Right hindlimb (tissue), 1 donor: ENCODE measurements at places on chromosomes 7 and 10.

DNA sequence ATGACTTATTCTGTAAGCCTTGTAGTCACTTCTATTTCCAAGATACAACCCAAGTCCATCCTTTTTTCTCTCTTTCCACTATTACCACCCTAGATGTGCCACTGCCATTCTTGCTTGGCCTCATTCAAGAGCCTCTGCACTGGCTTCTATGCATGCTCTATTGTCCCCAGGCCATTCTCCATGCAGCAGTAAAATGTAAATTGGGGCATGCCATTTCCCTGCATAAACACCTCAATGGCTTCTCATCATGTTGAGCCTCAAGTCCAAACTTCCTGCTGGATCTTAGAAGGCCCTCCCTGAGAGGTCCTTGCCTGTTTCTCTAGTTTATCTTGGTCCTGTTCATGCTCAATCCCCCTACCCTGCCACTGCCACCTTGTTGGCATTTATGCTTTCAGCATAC lies 23.2 kb upstream of the WDFY4 start:
- DNase-seq, result no peak

DNA sequence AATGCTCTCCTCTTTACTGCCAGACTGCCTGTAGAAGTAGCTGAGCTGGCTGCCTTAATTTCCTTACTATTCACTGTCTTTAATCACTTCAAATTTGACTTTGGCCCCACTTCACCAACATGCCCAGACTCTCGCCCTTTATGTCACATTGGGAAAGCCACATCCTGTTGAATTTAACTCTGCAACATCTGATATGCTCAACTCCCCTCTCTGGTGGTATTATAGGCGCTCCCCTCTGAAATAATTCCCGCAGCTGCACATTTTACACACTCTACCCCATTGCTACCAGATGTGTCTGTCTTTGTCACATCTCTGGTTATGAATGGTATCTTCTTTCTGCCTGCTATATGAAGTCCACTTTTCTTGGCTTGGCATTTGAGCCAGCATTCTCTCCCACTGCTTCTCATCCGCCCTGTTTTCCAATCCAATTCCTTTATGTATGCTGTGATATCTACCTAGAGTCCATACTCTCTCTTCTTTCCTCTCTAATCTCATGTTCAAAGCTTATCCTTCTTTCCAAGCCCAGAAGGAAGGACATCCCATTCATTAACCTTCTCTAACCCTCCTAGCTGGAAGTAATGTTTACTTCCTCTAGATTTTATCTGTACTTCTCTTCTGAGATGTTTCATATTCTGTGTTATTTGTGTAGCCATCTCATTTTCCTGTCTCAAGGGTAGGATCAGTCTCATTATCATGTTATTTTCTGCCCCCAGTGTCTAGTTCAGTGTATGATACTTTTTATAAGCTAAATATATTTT lies 134.5 kb downstream of the ST7 start:
- DNase-seq, result no peak

- DNase-seq, result no peak
These were observed 277.6 kb downstream of the SFMBT2 start for GRCh38 chr10:7133278-7133677.

DNA sequence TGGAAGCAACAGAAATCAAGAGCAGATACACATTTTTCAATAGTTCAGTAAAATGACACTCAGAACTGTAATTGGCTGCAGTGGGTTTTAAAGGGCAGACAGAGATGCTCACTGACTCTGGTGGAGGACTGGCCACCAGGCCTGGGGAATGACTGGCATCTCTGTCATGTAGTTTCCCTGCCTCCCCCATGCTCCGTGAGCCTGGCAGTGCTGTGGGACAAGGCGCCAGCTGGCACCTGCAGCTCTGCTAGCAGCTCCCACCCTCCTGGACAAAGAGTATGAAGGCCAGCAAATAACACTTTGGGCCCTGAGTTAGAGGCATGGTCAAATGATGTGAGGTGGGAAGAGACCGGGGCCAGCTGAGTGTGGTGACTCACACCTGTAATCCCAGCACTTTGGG lies 15.0 kb downstream of the TSPAN33 start:
- no peak for DNase-seq

- no peak for DNase-seq
These were observed 70.1 kb downstream of the NPTX2 start for GRCh38 chr7:98687111-98687751.

DNA sequence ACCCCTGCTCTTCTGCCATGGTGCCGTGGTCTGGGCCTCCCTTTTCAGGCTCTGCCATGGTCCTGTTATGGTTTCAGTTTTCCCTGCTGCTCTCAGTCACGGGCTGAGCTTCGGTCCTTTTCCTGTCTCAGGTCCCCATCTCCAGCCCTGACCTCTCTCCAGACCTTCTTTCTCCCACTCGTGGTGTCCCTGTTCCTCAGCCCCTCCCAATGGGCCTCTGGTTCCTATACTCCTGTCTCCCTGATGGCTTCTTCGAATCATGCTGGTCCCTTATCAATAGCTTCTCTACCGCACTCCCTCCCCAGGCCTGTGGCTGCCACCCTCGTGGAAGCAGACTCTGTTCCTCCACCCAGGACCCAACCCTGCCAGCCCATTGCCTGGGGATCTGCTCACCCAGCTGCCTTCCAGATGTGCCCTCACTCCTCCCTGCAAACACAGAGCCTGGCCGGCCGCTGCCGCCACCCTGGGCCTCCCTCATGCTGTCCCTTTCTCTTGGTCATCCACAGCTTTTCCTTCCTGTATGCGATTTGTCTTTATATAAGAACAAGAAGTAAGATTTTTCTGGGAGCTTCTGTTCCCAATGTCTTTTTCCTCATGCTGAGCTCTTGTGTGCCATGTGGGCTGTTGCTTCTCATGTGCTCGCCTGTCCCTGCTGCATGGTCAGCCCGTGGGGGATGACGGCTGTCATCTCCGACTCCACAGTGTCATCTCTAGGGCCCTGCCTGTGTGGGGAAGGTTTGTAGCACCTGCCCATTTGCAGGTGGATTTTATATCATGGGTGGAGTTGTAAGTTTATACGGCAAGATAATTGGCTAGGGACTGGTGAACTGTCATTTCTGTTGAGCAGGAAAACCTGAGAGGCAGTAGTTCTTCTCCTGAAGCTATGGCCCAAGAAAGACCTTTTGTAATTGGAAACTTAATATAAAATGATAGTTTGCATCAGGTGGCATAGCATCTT lies 126.7 kb downstream of the NT5C2 start:
- no peak for DNase-seq

DNA sequence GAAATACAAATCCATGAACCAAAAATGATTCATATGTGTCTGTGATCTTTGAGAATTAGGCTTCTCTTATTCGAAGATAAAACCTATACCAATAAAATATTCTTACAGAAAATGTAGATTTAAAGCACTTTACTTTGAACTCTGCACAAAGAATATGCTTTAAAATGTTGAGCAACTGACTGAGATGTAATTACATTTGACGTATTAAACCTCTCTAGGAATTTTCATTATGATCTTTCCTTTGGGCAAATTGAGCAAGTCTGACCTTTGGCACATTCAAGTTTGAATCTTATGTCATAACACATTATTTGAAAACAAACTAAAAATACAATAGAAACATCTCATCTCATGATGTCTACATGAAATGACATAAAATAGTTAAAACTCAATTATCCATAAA lies 69.2 kb upstream of the AHR start:
- DNase-seq, result no peak

DNA sequence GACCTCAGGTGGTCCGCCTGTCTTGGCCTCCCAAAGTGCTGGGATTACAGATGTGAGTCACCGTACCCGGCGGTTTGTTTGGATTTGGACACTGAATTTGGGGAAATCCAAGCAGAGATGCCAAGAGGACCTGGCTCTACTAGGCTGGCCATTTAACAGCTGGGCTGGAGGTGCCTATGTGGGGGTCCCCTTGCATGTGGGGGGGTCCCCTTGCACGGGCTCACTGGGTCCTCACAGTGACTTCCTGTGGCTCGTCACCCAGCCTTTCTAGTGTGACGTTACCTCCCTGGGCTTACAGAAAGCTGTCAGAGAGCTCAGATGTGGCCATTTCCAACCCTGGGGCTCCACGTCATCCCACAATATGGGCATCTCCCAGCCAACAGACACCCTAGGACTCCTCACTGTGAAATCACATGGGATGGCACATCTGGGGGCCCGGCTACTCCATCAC lies 49.3 kb upstream of the GNA12 start:
- DNase-seq, result no peak

GRCh38 chr7:108079276-108079647 lies 50.9 kb downstream of the LAMB4 start:
- DNase-seq, result no peak

GRCh38 chr10:93223336-93223735 lies 149.6 kb downstream of the CYP26A1 start:
- DNase-seq, result no peak

DNA sequence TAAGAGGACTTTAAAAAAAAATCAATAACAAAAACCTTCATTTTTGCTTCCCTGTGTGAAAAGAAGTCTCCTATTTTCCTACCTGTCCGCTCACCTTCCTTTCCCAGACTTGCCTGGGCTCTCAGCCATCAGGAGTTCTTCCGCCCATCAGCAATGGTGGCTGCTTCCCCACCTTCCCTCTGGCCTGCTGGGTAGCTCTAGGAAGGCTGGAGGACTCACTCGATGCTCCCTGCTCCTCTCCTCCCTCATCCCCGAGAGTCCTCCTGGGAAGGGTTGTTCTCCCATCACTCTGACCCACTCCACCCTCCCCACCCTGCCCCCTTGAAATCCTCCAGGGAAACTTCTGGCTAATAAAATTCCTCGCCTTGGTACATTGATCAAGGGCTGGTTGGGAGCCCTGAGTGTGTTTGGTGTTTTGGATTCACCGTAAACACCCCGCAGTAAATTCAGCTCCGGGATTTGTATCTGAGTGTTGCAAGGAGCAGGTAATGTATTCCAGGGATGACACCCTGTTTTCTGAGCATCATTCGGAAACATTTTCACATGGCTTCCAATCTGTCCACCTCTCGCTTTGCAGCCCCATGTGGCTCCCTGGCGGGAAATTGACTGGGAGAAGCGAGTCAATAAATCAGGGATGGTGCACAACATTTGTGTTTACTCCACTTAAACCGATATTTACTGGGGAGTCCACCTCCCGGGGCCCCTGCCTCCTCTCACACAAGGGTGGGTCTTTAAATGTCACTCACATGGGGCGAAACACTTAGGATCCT lies 126.4 kb upstream of the SDK1 start:
- DNase-seq, result no peak

GRCh38 chr7:28362812-28363211 lies 49.5 kb upstream of the CREB5 start:
- DNase-seq, result no peak

DNA sequence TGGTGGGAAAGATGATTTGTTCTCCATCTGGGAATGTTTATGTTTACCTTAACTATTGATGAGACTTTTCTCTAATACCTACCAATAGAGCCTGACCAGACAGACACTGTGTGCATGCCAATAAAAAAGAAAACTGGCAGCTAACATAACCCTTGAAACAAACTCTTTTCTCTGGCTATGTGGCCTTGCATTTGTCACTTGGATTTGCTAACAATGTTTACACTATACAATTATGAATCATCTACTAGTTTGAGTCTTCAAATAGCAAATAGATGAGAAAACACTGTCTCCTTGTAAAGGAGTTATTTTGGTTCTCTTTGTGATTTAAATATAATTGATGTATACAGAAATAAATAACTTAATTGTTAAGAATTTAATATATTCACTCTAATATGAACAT lies 273.1 kb downstream of the SEMA3D start:
- no peak for DNase-seq

DNA sequence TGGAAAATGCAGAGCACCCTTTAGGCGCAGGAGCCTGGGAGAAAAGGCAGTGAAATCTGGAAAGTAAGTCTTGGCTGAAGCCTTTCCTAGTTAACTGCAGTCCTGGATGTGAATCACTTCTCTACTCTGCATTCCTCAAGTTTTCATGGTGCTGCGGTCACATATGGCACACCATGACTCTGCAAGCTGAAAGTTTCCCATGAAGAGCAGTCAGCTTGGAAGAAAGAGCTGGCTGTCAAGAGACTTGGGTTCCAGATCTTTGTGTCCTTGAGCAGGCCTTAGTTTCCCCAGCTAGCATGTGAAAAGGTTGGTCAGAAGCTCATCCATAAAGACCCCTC lies 548.3 kb downstream of the SORCS3 start:
- no peak for DNase-seq

DNA sequence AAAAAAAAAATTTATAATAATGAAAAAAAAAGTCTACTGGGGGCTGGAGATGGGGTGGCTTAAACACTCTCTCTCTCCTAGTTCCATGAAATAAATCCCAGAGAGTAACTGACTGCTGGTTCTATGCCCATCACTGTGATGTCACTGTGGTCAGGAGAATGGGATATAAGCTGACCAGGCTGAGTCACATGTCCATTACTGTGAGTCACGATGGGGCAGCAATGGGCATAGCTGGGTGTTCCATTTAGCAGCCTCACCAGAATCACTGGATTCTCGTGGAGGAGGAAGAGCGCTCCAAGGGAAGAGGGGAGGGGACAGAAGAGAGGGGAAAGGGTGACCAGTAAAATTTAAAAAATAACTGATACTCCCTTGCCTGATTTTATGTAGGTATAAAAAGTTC lies 37.1 kb downstream of the MASTL start:
- DNase-seq, result peak; percentile 21

GRCh38 chr10:75100764-75101291 lies 10.6 kb upstream of the SAMD8 start:
- DNase-seq, result no peak

- no peak for DNase-seq
These were observed 30.2 kb downstream of the ACADSB start for GRCh38 chr10:123038782-123039631.

- peak; percentile 27 for DNase-seq
These were observed 10.4 kb downstream of the GRM3 start for GRCh38 chr7:86653919-86654659.
